ENCODE measurements at places on chromosomes 2 and 18.
A peak's percentile ranks its signal among the peaks of the same experiment; 100 is the strongest.

GRCh38 chr2:69453475-69454129, 16.4 kb upstream of the NFU1 start:
- no peak for DNase-seq

DNA sequence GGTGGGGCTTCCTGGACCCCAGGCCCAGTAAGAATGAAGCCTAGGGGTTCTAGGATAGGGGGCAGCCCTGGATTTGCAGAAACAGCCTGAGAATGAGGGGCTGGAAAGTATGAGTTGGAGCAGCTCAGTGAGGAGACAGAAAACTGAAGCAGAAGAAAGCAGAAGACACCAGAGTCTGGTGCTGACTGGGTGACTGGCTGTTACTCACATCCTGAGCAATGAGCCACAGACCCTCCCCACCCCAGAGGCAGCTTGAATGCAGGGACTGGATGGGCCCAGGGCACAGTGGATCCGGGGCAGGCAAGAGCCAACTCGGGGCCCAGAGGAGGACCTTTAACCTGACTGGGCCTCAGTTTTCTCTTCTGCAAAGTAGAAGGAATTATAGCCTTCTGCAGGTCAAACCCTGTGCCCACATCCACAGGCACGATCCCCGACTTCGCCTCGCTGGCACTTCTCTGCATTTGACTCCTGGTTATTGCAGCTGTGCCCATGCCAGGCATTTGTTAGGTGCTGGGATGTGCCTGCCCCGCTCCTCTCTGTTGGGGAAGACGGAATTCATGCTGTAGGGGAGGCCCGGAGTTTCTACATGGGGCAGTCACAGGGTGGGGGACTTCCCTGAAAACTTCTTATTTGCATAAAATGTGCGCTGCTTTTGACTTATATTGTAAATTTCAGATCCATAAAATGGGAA, 8.5 kb downstream of the STEAP3 start:
- no peak for DNase-seq

GRCh38 chr2:27096748-27097297, 10.3 kb downstream of the KHK start:
- DNase-seq: no peak

DNA sequence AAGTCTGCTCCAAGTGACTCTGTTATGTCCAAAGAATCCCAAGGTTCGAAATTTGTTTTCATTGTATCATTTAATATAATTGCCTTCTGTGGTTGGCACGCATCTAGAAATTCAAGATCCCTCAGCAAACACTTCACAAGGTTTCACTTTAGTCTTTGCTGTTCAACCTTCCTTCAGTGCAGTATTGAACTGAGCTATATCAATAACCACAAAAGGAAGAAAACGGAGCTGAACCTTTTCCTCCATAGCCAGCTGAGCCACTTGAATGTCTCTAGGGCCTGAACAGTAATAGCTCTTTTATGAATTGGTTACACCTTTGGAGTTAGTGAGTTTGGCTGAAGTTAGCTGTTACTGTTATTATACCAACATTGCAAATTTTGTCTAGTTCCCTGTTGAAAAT, 357.7 kb upstream of the HNRNPA3 start:
- no peak for DNase-seq

- no peak for DNase-seq
These were observed 487.9 kb downstream of the STK39 start for GRCh38 chr2:167759531-167759930.

DNA sequence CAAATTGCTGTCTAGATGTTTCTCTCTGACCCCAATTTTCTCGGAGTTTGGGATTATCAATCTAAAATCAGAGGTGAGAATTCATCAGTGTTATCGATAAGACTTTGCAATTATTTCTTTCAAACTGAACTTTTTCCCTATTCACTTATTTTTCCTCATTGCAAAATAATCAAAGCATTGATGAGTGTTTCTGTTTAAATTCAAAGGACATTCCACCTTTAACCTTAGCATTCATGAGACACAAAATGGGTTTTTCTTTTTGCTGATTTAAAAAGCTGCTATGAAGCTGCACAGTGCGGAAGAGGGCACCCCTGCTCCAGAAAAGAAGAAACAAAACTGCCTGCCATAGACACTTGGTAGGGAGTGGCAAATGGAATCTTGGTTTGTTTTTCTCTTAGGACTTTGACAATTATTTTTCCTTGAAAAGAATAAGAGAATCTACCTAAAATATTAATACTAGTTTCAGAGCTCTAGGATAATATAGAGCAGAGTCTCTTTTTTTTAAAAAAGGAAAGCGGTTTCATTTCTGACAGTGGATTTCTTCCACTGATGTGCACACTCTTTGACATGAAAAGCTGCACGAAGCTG, 203.4 kb downstream of the TGIF1 start:
- DNase-seq: no peak

- DNase-seq: no peak
These were observed 705.5 kb downstream of the SLC4A3 start for GRCh38 chr2:220332886-220333285.

- DNase-seq: no peak
These were observed 710 bp downstream of the DUSP19 start for GRCh38 chr2:183079139-183079775.

GRCh38 chr2:168751104-168751740, 51.2 kb upstream of the NOSTRIN start:
- DNase-seq: no peak

DNA sequence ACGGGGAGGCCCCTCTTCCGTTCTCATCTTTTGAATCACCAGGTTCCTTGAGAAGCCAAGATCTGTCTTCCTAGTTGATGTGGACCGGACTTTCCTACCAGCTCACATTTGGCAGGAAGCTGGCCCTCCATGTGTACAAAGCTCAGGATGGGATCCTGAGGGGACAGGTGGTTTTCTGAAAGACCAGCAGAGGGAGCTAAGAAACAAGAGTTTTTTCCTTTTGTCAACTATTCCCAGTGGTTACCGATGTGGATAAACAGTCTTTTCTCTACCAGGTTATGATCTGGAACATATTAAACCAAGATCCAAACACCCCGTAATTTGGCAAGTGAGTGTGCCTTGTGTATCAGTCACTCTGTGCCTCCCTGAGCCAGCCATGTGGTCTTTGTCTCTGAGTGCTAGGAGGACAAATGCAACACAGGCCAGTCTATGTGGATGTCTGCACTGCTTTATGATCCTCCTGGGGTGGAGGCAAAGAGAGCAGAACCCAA, 25.1 kb upstream of the ARHGAP25 start:
- DNase-seq: peak; percentile 69

DNA sequence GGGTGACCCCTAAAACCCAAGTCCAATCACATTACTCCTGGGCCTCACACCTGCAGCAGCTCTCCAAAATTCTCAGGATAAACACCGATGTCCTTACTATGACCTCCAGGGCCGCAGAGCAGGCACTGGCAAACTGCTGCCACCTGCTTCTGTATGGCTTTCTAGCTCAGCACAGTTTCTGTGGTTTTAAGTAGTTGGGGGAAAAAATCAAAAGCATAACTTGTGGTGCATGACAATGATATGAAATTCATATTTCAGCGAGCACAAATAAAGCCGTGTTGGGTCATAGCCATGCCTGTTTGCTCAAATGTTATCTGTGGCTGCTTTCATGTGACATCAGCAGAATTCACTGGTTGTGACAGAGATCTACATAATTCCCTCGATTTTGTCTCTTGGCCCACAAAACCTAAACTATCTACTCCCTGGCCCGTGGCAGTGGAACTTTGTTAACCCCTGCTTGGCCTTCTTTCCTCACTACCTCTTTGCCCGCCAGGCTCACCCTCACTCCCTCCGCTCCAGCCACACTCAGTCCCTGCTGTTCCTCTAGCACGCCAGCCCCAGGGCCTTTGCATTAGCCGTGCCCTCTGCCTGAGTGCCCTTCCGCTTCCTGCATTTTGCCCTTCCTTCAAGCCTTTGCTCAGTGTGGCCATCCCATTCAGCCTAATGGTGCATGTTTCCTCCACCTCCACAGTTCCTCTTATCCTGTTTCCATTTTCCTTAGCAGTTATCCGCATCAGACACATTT, 108.3 kb downstream of the AGAP1 start:
- DNase-seq: no peak

DNA sequence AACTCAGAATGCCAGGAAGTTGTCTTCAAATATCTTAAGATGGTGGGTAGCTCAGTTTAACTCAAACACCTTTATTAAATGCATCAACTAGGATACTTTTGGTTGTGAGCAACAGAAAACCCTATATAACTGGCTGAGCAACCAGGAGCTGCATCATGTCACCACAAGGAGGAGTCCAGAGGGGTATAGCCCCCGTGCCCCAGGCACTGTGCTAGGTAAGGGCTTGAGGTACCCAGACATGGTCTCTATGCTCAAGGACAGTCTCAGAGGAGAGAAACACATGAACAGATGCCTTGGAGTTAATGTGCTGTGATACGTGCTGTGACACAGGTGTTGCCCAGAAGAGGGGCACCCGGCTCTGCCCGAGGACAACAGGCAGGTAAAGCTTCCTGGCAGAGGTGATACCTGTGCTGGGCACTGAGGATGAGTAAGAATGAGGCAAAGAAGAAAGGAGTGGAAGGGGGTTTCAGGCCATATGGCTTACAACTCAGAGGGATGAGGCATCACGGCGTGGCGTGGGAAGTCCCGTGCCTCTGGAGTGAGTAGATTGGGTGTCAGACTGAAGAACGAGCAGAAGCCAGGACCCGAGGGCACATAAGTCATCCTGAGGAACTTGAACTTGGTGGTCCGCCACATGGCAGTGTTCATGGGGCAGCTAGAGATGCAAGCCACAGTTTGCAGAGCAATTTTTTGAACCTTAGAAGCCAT, 32.0 kb upstream of the CAB39 start:
- no peak for DNase-seq

DNA sequence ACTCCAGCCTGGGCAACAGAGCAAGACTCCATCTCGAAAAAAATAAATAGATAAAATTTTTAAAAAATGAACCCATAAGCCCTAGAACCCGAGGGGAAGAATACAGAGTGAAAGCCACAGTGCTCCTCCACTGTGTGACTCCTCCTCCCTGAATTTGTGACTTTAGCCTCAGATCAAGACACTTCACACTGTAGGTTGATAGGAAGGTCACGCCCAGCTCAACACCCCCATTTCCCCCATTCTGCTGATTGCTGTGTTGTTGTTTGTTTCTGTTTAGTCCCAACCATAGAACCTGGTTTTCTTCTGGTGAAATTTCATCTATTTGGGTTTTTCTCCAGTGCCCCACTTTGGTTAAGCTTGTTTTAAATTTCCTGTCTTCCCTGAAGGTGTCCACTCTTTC, 102.2 kb downstream of the VIT start:
- DNase-seq: no peak

DNA sequence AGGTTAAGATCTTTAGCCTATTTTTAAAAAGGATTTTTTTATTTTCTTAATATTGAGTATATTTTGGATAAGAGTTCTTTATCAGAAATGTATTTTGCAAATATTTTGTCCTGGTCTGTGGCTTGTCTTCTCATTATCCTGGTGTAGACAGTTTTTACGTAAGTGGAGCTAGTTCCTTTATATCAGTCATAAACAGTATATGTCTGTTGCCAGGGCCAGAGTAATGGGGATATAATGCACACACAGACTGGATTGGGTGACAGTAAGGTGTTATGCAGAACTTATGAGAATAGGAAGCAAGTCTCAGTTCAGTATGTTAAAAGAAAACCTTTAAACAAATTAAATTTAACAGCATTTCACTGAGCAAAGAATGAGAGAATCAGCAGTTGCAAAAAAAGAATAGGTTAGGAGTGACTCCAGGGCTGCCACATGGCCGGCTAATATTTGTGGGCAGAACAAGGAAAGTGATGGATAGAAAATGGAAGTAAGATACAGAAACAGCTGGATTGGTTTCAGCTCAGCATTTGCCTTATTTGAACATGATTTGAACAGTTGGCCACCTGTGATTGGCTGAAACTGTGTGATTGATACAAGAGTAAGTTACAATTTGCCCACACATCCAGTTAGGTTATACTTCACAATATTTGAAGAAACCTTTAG, 61.1 kb upstream of the ZNG1B start:
- no peak for DNase-seq

DNA sequence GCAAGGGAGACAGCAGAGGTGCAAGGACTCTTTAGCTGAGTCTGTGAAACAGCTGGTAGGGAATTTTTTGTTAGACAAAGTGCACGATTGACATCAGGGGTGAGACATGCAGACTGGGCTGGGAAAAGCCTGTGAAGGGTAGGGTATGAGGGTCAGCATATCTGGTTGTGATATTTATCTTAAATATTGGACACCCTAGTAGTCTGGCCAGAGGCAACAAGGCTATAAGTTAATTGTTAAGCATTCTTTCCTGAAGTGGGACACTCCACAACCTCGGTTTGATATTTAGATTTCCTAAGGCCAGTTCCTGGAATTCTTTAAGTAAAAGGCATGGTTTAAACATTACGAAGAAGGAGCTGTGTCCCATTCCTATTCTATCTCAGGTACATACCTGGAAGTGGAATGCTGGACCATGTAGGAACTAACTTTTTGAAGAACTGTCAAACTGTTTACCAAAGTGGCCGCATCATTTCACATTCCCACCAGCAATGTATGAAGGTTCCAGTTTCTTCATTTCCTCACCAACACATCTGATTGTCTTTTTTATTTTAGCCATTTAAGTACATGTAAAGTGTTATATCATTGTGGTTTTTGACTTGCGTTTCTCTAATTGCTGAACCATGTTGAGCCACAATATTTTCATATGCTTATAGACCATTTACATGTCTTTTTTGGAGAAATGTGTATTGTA, 22.5 kb downstream of the EHBP1 start:
- DNase-seq: no peak

DNA sequence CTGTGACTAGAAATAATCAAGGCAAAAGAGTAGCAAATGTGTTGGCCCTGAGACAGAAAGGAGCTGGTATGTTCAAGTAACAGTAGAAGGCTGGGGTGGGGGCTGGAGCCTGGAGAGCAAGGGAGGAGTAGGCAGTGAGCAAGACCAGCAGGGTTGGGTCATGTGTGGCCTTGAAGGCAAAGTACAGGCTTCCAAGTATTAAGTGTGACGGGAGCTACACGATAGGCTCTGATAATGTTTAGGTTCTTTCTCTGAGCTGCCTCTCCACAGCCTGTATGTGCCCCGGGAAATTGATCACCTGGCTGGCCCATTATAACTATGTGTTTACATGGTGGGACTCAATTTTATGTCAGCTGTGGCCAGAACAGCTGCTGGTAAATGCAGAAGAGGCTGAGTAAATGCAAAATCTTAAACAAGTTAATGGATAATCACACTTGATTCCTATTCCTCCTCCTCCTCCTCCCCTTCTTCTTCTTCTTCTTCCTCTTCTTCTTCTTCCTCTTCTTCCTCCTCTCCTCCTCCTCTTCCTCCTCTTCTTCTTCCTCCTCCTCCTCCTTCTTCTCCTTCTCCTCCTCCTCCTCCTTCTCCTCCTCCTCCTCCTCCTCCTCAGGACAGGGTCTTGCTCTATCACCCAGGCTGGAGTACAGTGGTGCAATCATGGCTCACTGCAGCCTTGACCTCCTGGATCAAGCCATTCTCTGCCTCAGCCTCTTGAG, 9.3 kb downstream of the IL1F10 start:
- no peak for DNase-seq

- no peak for DNase-seq
These were observed 230.5 kb downstream of the ETAA1 start for GRCh38 chr2:67627456-67628207.

DNA sequence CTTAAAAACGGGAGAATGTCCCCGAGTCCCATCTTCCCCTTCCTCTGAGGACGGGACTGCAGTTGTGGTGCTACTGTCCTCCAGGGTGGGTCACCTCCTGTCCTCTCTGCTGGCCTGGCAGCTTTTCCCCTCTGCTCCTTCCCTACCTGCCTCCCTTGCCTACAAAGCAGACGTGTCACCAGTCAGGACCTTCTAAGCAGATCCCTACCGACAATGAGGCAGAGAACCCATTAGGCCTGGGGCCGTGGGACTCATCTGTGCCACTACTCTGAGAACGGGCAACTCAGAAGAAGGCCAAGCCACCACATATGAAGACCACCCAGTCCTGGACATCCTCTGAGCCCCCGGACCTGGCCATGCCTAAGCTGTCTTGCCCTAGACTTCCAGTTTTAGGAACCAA, 103.0 kb upstream of the TEX51 start:
- no peak for DNase-seq

Data from ELF-1 (cell line).